ENCODE measurements at places on chromosomes 2 and 18. TPM values are rescaled to one million over a fixed set of nuclear protein-coding genes. Genes with fewer than 3 reads are reported as not detected.

- H3K27me3 ChIP-seq = peaks cover 4% of the 10 kb centered on the region
- no peaks in the 10 kb centered on the region for H3K36me3 ChIP-seq
- DNase-seq = no peak
- no peak overlapping the region for H3K4me3 ChIP-seq
- H3K27ac ChIP-seq = no peak overlapping the region
Measured at GRCh38 chr2:181770150-181770549, 89.8 kb upstream of the NEUROD1 start.

DNA sequence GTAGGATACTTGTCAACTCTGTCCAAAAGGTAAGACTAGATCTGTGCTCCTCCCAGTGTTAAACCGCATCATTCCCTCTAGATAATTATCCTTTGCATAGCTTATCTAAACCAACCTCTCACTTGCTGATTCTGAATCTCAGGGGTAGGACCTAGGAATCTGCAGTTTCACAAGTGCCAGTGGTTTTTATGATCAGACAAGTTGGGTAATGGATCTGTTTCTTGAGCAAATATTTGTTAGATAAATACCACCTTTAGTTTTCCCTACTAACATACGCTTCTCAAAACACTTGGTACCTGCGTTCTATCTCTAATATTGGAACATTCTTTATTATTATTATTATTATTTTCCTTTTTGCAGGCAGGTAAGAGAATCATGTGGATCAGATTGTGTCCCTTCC lies 439.9 kb downstream of the PTPRM start:
- H3K4me1 ChIP-seq = no peaks in the 10 kb centered on the region
- DNase-seq = no peak
- no peak overlapping the region for H3K27ac ChIP-seq
- no peaks in the 10 kb centered on the region for H3K36me3 ChIP-seq

DNA sequence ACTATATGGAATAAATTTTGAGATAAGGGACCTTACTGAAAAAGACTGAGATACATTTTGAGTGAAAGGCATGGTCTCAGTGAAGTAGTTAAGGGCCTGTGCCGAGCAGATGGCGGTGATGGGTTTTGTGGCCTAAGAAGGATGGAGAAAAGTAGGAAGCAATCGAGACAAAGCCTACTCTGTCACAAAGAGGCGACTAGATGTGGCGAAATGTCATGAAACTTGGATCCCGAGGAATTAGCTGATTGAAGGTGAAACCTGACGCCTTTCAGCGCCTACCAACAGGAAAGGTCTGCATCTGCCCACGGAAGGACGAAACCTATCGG lies 558 bp upstream of the CEP192 start:
- H3K27me3 ChIP-seq = no peaks in the 10 kb centered on the region
- peak overlapping the region; percentile 100 for H3K4me3 ChIP-seq
- H3K36me3 ChIP-seq = peaks cover 11% of the 10 kb centered on the region

Gene RNASEH1
- total RNA-seq = 24.7 TPM

Gene MAL
- total RNA-seq = 174 TPM
